AG04450 (cell line): ENCODE measurements at places on chromosomes 6 and 20.

DNA sequence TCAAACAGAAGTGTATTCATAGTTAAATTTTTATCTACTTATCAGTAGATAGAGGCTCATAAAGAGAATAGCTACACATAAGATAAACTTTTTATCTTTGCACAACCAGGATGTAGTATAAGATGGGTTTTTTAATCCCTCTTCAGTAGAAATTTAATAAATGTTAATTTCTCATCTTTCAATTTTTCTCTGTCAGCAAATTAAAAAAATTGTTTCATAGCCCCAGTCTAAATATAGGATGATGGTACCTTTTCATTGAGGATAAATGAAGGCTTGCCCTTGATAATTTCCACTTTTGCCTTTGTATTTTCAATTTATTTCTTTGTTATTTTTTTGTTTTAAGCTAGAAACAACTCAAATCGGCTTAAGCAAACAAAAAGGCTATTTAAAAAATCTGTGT is 251.2 kb upstream of the NOX3 start:
- no peak for DNase-seq

GRCh38 chr6:27237089-27237803 is 10.3 kb upstream of the PRSS16 start:
- DNase-seq: no peak

- peak; percentile 81 for DNase-seq
Measured at GRCh38 chr6:56101141-56101553, 146.2 kb downstream of the COL21A1 start.

DNA sequence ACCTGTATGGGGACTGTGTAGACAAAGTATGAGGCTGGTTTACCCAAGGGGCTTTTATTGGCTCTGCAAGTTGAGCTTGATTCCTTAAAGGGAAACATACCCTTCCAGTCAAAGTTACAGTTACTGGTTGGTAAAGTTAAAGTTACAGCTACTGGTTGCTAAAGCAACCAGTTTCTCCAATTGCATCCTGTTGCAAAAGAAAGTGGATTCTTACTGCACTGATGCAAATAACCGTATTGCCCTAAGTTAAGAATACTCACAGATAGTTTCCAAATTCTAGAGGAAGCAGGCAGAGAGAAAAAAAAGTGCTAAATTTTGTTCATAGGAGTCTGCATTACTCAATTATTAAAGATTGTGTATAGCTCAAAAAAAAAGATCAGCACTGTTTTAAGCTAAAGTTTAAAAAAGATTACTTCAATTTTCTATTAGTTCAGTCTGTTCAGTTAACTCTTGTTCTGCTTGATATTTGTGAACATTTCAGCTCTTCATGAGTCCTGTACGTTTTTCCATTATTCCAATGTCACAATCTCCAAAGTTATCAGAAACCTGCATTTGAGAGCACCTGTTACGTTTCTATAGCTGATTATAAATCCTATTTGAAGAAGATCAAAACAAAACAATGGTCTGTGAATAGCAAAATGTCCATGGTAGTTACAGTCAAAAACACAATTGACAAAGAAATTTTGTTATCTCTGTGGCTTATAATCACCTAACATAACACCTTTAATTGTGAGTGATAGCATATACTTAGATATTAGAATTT is 8.6 kb upstream of the IL22RA2 start:
- no peak for DNase-seq

- no peak for DNase-seq
Measured at GRCh38 chr20:10718661-10719060, 44.9 kb upstream of the JAG1 start.
